NCI-H2081 (cell line): ENCODE measurements at places on chromosomes 16 and 17.

- no peak for DNase-seq
Observed at GRCh38 chr16:57152096-57153093, 33.4 kb downstream of the PSME3IP1 start.

GRCh38 chr16:84826558-84826941 lies 6.8 kb downstream of the CRISPLD2 start:
- DNase-seq = no peak

- DNase-seq = no peak
Observed at GRCh38 chr17:17105976-17106375, 63.7 kb downstream of the MPRIP start.

DNA sequence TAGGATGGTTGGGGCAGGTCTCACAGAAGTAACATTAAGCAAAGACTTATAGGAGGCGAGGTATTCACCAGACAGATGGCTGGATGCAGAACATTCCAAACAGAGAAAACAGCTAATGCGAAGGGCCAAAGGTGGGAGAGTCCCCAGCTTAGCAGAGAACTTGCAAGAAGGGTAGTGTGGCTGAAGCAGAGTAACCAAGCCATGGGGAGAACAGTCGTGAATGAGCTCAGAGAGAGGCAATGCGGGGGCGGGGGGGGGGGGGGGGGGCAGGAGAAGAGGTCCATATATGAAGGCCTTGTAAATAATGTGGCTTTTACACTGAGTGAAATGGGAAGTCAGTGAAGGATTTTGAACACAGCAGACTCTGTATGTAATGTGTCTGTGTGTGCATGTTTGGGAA lies 81.3 kb downstream of the SMG6 start:
- DNase-seq = no peak

DNA sequence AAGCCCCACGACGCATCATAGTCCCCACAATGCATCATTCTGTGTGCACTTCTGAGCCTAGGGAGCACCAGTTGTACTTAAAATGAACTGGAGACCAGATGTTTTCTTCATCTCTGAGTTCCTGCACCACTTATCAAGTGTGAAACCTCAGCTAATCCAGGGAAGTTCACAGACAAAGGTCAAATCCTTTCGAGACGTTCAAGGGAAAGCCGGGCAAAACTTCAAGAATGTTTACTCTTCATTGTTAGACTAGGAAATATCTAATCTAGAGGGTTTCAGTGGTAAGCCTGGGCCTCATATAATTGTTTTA lies 4.6 kb upstream of the PMP22 start:
- DNase-seq = no peak

- peak; percentile 29 for DNase-seq
Observed at GRCh38 chr17:32783602-32784001, 93.3 kb downstream of the MYO1D start.

GRCh38 chr17:64783031-64783461 lies 120.9 kb upstream of the SMURF2 start:
- no peak for DNase-seq

GRCh38 chr17:3512505-3513171 lies 36.8 kb downstream of the ASPA start:
- no peak for DNase-seq

GRCh38 chr17:28807925-28808634 lies 34.5 kb downstream of the FAM222B start:
- no peak for DNase-seq

GRCh38 chr17:1597861-1598342 lies 30.7 kb downstream of the SLC43A2 start:
- DNase-seq = no peak

DNA sequence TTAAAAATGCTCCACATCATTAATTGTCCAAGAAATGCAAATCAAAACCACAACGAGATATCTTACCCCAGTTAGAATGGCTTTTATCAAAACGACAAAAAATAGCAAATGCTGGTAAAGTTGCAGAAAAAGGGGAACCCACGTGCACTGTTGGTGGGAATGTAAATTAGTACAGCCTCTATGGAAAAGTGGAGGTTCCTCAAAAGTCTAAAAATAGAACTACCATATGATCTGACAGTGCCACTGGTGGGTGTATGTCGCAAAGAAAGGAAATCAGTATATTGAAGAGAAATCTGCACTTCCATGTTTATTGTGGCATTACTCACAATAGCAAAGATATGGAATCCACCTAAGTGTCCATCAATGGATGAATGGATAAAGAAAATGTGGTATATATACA lies 38.2 kb upstream of the ZFHX3 start:
- no peak for DNase-seq

DNA sequence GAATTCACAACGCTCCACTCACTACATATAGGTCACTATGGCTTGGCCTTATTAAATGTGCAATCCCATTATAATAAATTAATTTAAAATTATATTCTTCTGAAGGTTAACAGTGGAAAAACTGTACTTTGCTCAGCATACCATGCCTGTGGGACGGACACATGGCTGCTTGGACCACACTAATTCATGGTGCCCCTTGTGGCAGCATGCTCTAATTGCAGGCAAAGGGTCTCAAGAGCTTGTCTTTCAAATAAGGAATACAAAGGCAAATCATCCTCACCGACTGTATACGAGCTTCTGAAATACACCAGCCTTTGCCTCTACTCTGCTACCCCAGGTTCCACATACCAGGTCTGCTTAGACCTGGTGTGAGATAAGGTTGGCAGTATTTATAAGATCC lies 11.7 kb downstream of the SMPD3 start:
- DNase-seq = no peak

DNA sequence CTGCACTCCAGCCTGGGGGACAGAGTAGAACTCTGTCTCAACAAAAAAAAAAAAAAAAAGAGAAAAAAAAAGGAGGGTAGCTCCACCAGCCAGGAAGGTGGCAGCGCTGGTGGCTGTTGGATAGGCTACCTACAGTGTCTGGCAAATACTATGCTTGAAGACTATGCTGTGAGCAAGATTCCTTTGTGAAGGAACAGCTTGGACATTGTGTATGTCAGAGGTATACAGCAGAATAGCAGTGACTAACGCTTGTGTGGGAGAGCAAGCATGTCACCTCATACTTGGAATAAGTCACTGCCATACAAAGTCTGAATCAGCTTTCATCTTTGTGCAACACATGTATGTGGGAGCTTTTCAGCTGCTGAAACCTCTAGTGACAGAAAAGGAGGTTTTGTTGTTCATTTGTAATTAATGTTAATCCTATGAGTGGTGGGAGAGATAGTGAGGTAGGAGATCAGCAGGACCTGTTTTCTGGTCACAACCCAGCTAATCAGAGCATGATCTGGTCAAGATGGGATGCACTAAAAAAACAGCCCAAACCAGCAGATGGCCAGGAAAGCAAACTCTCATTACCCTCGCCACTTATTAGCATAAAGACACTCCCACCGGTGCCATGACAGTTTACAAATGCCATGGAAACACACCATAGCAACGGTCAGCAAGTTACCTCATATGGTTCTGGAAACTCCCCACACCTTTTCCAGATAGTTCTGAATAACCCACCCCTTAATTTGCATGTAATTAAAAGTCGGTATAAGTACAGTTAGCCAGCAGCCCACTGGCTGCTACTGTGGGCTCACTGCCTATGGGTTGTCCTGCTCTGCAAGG lies 6.8 kb upstream of the ITGAD start:
- DNase-seq = no peak

DNA sequence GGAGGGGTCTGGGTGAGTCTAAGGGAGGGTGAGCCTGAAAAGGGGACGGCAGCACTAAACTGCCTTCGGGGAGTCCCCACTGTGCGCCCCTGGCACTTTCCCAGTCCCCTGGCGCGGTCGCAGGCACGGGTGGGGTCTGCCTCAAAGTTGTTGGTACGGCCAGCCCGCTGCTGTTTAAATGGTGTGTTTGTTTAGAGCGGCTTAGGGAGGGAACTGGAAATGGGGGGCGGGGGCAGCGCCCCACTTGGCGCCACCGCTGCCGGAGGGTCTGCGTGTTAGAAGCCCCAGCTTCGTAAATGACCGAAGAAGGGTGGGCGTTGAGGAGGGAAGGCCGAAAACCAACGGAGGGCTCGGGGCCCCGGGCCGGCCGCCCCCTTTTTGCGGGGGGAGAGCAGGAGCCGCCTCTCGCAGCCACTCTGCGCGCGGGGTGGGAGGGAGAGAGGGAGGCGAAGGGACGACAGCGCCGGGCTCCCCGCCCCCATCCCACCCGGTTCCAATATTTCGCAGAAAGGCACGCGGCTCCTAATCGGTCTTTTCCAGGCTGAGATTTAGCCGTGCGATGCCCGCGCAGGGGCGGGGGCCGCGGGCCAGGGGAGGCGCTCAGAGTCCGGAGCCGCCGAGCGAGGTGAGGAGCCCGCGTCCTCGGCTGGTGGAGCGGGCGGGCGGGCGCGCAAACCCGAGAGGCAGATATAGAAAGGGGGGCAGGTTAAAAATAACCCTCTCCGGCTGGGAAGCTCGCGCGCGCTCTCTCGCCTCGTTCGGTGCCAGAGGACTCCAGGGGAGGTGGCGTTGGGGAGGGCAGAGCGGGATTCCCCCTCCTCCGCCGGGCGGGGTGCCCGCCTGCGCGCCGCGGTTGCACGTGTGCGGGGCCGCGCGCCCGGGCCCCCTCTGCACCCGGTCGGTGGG lies 54.9 kb downstream of the SREBF1 start:
- peak; percentile 83 for DNase-seq

- no peak for DNase-seq
Observed at GRCh38 chr16:2159175-2159838, 3.7 kb downstream of the TRAF7 start.

DNA sequence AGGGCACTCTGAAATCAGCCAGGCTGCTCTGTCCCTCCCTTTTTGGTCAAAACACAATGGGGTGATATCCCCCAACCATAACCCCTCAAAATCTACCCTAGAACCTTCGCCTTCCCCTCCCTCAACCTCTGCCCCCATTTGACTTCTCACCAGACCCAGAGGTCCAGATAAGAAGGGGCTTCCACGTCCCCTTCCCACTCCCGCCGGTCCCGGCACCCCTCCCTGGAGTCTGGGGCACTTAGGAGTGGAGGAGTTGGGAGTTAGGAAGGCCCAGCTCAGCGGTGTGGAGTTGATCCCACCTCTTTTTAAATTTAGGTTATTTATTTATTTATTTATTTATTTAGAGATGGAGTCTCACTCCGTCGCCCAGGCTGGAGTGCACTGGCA lies 619 bp upstream of the TMEM92 start:
- DNase-seq = no peak

DNA sequence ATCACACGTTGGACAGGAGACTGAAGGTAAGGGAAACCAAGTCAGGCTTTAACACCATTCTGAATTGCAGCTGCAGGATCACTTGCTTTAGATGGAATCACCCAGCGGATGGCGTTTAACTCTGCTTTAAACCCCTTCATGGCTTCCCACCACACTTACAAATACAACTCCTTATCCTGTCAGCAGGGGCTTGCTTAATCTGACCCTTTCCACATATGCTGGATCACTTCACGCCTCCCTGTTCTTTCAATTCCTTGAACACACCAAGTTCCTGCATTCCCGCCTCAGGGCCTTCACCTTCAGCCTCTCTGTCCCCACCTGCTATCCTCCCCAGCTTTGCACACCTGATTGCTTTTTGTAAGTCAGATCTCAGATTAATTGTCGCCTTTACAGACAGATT lies 442.2 kb downstream of the MAF start:
- no peak for DNase-seq

DNA sequence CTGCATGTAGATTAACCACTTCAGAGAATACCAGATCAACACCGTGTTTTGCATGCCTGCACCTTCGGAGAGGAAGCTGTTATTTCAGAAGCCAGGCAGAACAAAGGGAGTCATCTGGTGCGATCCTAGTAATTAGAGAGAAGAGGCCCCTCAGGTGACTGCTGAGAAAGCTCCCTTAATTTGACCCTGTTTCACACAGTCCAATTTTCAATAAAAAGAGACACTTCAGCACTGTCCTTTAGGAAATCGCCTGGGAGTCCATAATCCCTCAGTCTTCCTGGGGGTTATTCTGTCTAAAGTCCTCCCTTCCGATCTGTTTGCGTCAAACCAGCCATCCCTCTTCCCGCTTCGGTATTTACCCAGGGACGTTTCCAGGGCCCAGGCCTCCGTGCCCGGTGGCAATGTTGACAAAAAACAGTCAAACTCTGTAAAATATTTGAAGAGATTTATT lies 23.4 kb upstream of the TNRC6C start:
- DNase-seq = peak; percentile 24

GRCh38 chr16:8887952-8888560 lies 5.9 kb downstream of the LITAFD start:
- DNase-seq = no peak

- DNase-seq = no peak
Observed at GRCh38 chr17:77025781-77026180, 115.0 kb upstream of the SEC14L1 start.

GRCh38 chr16:13885700-13886099 lies 34.3 kb upstream of the ERCC4 start:
- DNase-seq = no peak

GRCh38 chr17:279331-279730 lies 73.3 kb downstream of the RPH3AL start:
- DNase-seq = no peak

DNA sequence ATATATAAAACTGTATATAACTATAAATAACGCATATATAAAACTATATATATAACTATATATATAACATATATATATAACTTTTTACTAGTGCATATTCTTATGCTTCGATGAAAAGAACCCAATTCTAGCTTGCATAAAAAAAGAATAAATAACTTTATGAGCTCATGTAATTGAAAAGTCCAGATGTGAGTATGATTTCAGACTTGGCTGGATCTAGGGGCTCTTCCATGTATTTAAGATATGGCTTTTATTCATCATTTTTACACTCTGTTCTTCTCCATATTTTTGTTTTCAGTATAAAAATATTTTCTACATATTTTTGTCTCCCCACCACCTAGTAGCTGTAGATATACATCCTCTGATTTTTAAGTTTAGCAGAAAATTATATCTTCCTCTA lies 417.5 kb downstream of the CDH11 start:
- DNase-seq = no peak

DNA sequence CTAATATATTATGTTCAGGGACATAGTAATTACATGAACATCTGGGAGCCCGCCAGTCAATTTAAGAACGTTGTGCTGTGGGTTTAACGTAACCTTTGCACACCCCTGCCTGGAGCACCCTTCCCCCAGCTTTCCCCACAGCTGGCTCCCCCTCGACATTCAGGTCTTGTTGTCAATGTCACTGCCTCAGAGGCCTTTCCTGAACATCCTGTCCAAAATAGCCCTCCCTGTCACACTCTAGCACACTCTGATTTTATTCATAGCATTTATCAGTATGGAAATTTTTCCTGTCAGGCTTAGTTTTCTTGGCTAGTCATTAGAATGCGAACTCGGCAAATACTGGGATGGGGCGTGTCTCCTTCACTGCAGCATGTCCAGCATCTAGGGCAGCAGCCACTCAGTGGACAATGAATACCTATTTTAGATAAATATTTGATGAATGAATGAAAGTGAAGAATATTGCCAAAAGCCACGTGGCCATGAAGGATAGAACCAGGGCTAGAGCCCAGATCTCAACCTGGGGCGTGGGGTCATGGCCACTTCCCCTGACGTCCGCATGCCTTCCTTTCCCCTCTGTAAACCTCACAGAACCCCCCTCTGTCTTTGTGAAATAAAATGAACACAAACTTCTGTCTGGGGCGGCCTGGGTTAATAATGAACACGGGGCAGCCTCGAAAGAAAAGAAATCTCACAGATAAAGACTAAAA lies 10.5 kb downstream of the PIK3R6 start:
- DNase-seq = peak; percentile 2
